ENCODE measurements at places on chromosomes 12 and 14.

DNA sequence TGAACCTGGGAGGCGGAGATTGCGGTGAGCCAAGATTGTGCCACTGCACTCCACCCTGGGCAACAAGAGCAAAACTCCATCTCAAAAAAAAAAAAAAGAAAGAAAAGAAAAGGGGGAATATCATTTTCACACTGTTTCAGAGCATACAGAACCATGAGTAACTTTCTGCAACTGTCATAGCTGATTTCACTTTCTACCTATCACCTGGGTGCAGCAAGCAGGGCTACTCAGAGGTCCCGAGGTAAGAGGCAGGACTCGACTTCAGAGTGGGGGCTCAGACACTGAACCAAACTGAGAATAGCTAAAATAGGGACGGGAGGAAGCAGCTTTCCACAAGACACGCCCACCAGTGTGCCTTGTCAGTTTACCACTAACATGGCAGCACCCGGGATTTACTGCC is 29.8 kb downstream of the OR10P1 start:
- no peak for DNase-seq

DNA sequence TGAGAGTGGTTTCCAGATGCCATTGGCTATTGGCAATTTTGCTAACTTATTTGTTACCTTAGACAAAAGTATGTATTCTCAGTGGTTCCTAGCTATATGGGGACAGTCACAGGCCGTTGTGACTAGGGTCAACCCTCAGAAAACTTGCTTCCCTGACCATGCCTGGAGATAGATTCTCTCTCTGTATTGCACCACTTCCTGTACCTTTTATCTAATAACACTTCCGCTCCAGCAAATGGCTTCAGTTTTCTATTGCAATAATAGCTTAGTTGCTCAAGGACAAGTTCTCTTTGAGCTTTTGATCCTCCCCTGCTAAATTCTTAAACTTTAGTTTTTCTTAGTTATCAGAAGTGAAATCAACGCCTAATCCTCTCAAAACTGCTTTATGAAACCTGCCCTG is 338.0 kb downstream of the RMST start:
- no peak for DNase-seq

DNA sequence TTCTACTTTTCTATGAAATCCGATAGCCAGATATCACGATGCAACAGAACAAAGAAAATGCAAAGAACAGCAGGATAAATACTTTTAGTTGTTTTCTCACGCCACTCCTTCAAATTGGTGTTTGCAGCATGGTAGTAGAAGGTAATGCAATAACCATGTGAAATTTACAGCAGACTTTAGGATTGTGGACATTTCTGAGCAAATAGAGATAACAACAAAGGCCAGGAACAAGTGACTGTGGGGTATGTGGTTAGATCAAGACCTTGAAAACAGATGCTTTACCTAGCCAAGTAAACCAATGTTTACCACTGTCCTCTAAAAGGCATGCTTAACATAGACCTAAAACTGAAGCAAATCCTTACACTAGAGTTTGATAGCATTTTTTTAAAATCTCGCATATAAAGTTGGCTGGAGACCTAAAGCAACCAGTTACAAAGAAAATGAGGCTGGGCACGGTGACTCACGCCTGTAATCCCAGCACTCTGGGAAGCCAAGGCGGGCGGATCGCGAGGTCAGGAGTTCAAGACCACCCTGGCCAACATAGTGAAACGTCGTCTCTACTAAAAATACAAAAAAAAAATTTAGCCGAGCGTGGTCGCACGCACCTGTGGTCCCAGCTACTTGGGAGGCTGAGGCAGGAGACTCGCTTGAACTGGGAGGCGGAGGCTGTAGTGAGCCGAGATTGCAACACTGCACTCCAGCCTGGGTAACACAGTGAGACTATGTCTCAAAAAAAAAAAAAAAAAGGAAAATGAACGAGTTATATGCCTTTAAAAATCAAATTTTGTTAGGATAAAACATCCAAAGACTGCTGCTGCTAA is 123.2 kb upstream of the FOXN3 start:
- no peak for DNase-seq

DNA sequence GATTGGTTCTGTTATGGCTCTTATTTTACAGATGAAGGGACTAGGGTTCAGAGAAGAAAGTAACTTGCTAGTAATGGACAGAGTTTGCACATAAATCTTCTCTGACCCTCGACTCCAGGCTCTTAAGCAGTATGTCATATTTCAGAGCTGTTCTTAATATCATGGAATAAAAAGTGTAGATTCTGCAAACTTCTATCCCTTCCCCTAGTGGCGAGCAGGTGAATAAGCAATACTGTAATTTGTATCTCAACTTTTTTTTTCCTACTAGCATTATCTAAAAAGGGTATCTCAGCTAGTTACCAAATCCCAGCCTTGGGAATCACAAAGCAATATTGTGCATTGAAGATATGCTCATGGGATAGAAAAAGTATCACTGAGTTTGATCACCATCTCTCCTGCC is 83.2 kb downstream of the ANO4 start:
- DNase-seq = no peak

DNA sequence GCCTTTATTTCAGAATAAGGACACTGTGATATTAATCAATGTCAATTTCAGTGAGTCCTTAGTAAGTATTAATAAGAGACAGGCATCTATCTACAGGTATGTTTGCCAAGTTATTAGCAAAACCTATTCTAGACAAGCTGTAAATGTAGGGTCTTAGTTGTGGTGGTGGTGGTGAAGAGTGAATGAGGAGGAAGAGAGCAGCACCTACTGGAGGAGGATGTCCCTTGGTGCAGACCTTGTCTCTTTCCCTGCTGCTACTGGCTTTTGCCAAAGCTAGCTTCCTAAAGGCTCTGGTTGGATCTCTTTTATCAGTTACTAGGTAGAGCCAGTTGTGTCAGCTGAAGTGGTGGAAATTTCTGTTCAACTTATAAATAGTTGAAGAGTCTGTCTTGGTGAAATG is 304.8 kb upstream of the ATP2B1 start:
- no peak for DNase-seq

DNA sequence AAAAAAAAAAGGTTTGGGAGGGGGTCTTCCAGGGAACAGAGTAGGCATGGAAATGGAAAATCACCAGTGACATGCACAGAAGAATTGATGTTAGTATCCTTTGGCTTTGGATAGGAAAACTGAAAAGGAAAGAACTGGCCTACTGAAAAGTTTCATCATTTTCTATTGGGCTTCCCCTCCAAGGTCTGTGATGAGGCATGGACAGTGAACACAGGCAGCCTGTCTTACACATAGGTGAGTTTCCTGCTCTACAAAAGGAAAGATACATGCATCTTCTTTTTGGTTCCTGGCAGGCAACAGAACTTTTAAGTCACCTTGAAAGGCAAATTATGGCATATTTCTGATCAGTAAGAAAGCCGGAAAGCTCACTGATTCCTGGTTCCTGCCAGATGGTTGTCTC is 5.8 kb downstream of the BMAL2 start:
- DNase-seq = no peak

All from T-helper 22 cell (primary cell).